GM12892 (cell line): ENCODE measurements at places on chromosomes 7 and 10.
A peak's percentile ranks its signal among the peaks of the same experiment; 100 is the strongest.

GRCh38 chr7:21941611-21942141 is 4.0 kb downstream of the CDCA7L start:
- DNase-seq, result no peak

- no peak for DNase-seq
These were observed 1.3 kb upstream of the FZD8 start for GRCh38 chr10:35643151-35644049.

- DNase-seq, result no peak
These were observed 615.7 kb upstream of the NRP1 start for GRCh38 chr10:33950206-33950605.

- no peak for DNase-seq
These were observed 75.0 kb upstream of the GPR22 start for GRCh38 chr7:107394831-107395230.

DNA sequence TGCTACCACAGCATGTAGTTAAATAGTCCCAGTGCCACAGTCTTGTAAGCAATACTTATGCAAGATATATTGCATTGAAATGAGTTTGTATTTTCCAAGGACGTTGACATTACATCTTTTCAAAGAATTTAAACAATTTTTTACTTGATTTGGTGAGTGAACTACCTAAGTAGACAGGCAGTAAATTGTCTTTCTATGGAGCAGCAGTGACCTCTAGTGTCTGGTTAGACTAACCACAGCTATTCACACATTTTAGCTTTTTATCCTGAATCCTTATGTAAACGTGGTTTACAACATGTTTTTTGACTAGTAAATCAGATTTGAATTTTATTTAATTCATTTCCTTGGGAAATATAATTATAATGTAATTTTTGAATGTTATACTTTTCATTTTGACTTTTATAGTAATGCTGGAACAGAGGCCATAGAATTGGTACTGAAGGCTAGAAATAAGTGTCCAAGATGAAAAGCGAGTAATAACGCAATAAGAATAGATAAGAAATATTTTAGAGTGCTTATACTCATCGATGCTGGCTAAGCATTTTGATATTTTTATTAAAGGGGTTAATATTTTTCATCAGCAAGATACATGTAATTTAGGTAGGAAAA is 5.6 kb downstream of the LRRTM3 start:
- no peak for DNase-seq

- no peak for DNase-seq
These were observed 370.2 kb downstream of the GATA3 start for GRCh38 chr10:8424555-8425211.

- DNase-seq, result no peak
These were observed 275.7 kb downstream of the TCERG1L start for GRCh38 chr10:131035779-131036178.

DNA sequence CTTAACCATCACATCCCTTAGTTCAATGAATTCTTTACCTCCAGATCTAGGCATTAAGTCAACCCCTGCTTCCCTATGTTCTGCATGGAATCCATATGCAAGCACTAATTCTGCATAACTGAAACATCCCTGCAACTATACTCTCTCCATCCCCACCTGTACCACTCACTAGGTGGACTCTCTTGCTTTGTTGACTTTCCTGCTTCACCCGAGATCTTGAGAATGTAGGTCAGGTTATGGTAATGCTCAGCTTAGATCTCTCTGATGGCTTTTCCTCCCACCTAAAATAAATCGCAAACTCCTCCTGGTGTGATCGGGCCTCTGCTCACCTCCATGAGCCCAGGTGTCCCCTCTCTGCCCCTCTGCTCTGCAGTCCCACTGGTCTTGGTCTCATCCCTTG is 92.4 kb upstream of the ADAM12 start:
- DNase-seq, result no peak

GRCh38 chr7:150716368-150716767 is at the start of gene GIMAP1:
GIMAP1 (plus strand) TSS chr7:150716613; CDS start chr7:150719048, 2,435 bp downstream.
- DNase-seq, result no peak

DNA sequence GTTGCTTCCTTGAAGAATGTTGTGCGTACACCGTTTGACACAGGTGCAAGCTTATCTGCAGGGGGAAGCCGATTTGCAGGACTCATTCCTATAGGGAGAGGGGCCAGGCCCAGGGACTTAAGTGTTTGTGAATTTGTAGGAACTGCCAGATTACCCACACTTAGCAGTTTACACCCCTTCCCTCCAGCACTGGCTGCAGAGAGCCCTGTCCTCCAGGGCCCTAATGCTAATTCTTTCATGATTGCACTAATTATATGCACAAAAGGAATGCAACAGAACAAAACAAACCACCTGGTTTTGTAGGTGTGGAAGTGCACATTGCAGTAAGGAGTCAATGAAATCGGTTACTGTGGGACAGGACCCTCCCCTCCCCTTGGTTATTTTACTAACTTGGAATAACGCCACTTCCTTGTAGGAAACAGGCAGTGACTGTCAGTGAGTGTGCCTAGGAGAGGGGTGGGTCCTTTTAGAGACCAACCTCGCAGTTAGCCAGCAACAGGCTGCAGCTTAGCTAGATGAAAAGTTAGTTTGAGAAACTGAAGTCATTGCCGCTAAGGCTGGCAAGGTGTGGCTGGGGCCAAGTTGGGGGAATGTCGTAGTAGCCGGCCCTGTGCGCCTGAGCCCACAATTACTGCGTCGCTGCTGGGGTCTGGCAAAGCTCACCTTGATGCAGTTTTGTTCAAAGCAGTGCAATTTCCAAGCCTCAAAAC is 60.6 kb downstream of the CUX1 start:
- DNase-seq, result no peak

DNA sequence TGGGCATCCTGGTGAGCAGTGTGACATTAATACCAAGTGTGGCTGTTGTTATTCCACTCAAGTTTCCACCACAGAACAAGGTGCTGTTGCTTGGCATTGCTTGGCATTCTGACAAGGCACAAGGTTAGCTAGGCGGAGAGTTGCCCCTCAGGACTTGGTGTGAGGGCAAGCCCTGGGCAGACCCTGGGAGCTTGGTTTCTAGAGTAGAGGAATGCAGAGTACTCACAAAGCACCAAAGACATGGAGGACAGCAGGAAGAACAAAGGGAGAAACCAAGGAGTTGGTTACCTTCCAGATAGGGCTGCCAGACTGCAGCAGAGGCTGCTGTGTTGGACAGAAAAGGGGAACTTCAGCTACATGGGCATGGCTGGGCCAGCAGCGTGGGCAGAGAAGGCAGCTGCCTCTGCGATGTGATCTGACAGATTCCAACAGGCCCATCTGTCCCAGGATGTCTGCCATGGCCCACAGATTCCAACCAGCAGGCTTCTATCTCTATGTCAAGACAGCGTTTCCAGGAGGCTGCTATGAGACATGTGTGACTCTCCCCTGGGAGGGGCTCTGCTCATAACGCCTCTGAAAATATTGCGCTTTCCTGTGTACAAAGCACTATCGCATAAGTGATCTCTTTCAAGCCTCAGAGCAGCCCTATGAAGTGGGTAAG is 1.8 kb downstream of the GOLGA7B start:
- no peak for DNase-seq

- no peak for DNase-seq
These were observed 34.9 kb upstream of the LOXL4 start for GRCh38 chr10:98302741-98303365.

DNA sequence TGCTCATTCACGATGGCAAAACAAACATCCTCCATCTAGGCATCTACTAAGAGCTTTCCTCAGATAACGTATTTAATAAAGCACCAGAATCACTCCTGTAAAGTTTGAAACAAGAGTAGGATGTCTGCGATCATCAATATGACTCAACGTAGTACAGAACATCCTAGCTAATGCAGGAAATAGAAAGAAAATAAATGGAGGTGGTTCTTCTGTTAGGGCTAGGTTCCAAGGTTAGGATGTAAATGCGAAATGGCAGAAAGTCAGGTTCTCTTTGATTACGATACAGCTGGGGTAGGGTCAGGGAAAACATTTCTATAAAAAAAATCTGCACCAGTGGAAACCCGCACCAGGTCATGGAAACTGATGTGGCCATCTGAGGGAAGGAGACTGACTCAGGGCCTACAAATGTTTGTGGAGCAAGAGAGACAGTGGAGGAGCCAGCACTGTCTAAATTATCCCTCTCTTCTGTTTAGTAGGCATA is 29.1 kb downstream of the CCDC6 start:
- DNase-seq, result no peak

GRCh38 chr7:36304099-36304425 is 85.6 kb upstream of the ANLN start:
- no peak for DNase-seq

DNA sequence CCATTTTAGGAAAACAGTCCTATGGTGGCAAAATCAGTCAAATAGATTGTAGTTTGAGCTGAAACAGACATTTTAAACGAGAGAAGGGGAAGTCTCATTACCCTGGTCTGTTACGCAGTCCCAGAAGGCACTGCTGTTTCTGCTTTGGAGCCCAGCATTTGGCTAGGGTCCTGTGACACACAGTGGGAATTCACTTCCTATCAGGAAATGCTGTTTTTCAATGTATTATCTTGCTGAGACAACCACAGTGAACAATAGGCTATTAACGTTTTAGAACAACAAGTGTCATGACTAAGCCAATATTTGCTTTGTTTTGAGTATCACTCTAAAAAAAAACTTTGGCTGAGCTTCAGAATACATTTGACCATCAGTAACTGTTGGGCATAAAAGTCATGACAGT is 74.1 kb downstream of the ADD3 start:
- DNase-seq, result no peak

DNA sequence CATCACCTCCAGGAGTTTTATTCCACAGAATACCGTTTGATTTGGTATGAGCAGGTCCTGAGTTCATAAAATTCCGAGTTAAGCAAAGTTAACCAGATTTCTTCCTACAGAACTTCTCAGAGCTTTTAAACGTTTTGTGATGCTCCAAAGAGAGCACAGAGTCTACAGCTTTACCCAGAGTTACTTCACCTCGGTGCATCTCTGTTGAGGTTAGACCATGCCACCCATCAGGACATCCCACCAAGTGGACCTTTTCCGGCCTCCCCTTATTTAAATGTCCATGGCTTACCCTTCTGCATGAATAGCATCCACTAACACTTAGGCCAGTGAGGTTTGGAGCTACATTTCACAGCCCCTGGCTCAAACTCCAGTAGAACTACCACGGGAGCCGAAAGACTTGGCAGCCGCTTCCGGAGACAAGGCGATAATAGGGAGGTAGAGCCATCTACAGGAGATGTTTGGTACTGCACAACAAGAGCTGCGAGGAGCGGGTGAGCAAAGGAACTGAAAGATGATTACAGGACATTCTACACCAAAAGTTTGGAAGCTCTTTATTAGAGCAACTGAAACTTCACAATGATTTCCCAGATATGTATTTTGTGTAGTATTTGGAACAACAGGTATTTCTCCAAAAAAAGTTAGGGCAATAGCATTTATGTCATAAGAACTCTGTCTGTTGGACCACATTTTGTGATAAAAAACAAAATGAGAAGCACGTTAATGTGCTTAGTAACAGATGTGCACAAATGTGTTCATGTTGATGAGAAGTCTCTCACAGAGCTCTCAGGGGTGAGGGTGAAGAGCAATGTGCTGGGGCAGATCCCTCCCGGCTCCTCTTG is 174.7 kb downstream of the HERPUD2 start:
- peak; percentile 43 for DNase-seq
